Urinary bladder (tissue), 4 donors: ENCODE measurements at places on chromosomes 1 and 21. TPM values are rescaled to one million over a fixed set of nuclear protein-coding genes. Genes with fewer than 3 reads are reported as not detected.

Gene ABCA4
- polyA plus RNA-seq, result 0.37 TPM

Gene GBP4
- 10.1 TPM for polyA plus RNA-seq

Gene DRAXIN
- 0.01 TPM for polyA plus RNA-seq

Gene RGS8
- 0.03 TPM for polyA plus RNA-seq

Gene ERG
- 13.5 TPM for polyA plus RNA-seq

Gene MROH7
- 3.0 TPM for polyA plus RNA-seq

Gene OR2T33
- polyA plus RNA-seq, result not detected

Gene SGIP1
- 1.4 TPM for polyA plus RNA-seq

Gene HSD11B1
- polyA plus RNA-seq, result 12.5 TPM

- no peak for DNase-seq
Observed at GRCh38 chr1:69291541-69291940, 276.2 kb upstream of the LRRC7 start.

- no peak for DNase-seq
Observed at GRCh38 chr1:6043561-6043960, 2.1 kb upstream of the KCNAB2 start.

- DNase-seq, result no peak
Observed at GRCh38 chr1:115240297-115240696, 97.8 kb downstream of the NGF start.

- no peak for DNase-seq
Observed at GRCh38 chr1:115265099-115265498, 73.0 kb downstream of the NGF start.

DNA sequence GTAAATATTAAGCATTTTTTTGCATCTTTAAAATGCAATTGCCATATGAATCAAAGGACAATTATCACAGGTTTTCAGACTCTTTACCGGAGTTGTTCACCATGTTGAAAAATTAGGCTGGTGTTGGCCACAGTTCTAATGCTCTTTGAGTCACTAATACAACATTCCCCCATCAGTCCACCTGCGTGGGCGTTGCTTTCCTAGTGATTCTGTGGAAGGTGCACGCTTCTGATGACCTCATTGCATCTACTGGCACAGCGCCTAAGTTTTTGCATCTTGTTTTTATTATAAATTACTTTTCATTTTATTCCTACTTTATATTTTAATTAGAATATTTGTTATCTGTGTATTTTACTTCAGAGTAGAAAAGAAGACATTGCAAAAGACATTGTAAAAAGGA is 4.7 kb upstream of the F5 start:
- DNase-seq, result no peak

- no peak for DNase-seq
Observed at GRCh38 chr1:187733232-187733631, 904.5 kb downstream of the PLA2G4A start.

DNA sequence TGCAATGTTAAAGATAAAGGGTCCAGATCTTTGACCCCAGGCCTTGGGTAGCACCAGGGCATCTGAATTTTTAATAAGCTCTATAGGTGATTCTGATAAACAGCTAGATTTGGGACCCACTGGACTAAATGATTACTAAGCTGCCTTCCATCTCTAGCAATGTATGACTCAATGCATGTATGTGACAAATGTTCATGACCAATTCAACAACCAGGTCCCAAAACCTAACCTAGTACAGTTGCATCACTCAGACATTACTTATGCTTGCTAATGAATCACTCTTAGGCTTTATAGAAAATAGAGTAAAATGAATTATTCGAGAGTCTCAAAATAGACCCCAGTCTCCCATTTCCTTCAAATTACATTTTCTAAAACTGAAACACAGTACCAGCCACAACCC is 35.5 kb downstream of the RCAN1 start:
- DNase-seq, result no peak

GRCh38 chr1:48757363-48757762 is 19.3 kb downstream of the BEND5 start:
- DNase-seq, result no peak

- DNase-seq, result no peak
Observed at GRCh38 chr1:115927971-115928370, 48.3 kb upstream of the SLC22A15 start.

DNA sequence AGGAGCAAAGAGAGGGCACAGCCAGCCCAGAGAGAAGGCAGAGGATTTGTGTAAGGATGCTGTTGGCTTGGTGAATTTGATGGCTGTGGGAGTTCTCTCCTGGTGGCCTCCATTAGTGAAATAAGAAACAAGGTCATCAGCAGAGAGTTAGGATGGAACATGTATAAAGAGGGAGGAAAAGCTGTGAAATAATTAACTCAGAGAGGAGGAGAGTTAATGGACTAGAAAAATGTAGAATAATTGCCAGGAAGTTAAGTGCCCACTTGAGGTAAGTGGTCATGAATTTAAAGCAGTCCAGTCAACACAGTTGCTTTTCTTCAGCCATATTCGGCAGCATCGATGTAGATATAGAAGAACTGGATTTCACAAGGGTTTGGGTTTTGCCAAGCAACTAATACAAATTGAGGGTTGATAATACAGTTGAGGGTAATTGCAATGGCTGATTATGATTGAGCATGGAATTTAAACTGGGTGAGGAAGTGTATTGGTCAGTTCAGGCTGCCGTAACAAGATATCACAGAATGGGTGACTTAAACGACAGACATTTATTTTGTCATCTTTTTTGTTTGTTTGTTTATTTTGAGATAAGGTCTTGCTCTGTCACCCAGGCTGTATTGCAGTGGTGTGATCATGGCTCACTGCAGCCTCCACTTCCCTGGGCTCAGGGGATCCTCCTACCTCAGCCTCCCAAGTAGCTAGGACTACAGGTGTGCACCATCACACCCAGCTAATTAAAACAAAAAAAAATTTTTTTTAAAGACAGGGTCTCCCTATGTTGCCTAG is 31.7 kb upstream of the KLF17 start:
- DNase-seq, result no peak

DNA sequence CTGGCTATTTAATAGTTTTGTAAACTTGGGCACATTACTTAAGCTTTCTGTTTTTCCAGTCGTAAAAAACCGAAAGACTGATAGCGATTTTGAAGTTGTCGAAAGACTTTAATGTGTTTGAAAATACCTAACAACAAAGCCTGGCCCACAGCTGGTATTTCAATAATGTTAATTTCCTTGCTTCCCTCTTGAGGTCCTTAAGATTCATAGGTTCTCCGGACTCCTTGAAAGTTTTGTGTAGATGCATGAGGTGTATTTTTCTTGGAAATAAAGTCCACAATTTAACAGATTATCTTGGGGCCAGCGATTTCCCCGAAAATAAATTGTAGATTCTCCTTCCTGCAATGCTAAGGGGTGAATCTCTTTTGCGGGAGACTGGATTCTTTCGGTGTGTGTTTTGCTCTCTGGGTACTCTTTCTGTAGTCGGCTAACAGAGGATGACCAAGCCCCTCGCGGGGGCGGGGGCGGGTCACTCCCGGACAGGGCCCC is 735 bp upstream of the YTHDF2 start:
- no peak for DNase-seq

DNA sequence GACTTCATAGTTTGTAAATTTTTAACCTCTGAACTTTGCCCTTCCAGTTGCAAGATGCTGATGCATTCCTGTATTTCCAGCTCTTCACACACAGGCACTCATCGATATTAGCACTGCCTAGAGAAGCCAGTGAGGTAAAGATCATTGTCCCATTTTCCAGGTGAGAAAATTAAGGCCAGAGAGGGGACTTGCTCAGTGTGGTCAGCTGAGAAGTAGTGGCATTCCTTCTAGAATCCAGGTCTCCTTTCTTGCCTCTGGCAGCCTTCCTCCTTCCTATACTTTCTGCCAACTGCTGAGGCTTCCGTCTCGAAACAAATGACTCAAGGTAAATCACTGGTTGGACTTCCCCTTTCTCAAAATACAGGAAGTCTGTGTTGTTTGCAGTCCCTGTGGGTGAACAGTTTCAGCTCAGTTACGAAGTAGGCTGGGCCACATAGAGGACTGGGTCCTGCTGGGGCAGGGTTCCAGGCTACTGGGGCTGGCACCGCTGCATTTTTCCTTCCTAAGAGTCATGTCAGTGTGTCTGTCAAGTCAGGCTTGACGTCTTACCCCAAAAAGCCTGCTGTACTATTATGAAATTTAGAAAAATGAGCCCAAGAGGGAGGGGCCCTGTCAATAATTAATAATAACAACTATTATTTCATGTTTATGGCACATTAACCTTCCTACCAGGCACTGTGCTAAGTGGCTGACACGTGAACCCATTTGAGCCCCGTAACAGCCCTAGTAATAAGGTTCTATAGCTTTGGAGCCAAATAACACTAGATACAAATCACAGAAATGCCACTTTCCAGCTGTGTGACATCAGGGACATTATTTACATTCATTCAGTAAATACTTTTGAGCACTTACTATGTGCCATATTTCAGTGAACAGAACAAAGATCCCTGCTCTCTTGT is 16.6 kb upstream of the RNF19B start:
- DNase-seq, result no peak

GRCh38 chr1:19042675-19043578 is 86.5 kb upstream of the IFFO2 start:
- no peak for DNase-seq

GRCh38 chr21:16378525-16378924 is 648.7 kb downstream of the USP25 start:
- DNase-seq, result no peak

DNA sequence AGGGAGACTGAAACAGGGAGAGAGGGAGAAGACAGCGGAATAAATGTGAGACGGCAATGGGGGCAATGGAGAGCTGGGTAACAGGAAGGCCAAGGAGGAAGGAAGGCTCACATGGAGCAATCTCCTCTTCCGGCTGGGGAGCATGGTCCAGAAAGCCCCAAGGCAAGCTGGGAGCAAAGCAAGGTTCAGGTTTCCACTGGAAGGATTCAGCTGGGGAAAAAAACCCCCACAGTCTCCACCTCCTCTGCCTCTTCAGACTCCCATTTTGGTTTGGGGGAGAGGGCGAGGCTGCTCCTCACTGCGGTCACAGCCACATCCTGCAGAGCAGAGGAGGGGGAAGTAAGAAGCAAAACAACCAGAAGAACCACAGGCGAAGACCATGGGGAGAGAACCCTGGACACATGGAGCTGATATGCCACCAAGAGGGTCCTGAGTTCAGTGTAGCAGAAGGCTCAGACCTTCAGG is 650 bp downstream of the TNFAIP8L2 start:
- DNase-seq, result no peak

- DNase-seq, result no peak
Observed at GRCh38 chr1:225427235-225428067, at the start of gene LBR. LBR (minus strand) TSS chr1:225428038; CDS start chr1:225424075, 3,963 bp downstream.

DNA sequence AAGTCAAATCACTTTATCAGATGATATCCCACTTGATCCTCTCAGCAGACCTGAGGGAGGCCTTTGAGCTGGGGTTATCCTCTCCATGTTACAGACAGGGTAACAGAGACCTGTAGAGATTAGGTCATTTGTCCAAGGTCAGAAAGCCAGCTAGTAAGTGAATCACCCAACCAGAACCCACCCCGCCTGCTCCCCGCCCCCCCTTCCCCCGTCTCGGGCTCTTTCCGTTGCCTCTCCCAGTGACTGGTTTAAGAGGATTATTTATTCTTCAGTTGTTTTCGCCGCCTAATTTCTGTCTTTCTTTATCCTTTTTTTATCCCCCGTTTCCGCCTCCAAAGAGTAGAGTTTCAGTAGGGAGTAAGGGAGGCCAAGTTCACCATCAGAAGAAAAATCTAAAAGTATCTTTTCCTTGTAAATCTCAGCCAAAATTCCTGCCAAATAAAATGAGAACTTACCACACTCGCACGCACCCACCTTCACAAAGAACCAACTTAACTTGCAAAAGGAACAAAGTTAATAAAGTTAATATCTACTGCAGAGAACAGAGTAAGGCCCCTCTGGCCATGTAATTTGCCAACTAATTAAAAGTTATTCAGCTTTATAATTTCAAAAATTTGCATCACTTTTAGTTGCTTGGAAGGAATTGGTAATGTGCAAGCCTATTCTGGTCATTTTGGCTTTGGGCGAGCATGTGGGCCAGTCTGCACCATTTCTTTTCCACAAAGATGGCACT is 76.8 kb upstream of the TRABD2B start:
- no peak for DNase-seq
